ENCODE measurements at places on chromosomes 2 and 18.

DNA sequence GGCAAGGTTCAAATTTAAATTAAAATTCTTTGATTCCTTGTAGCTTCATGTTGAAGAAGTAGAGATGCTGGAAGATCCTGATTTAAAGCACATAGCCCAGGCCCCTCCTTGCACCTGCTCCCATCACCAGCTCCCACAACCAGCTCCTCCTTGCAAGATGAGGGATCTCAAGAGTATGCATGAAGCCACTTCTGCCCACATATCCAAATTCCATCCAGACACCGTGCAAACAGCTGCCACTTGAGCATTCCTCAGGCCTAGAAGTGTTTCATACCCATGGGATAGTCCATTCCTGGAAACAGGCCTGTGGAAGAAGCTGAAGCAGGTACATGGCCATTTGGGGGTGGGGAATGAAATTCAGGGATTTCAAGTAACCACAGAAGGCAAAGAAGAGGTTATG, 32.4 kb upstream of the ITPRID2 start:
- no peak for DNase-seq
- H3K4me1 ChIP-seq = peaks cover 11% of the 10 kb centered on the region
- no peaks in the 10 kb centered on the region for H3K36me3 ChIP-seq
- no peak overlapping the region for H3K27ac ChIP-seq
- no peak overlapping the region for H3K4me3 ChIP-seq
- no peaks in the 10 kb centered on the region for H3K27me3 ChIP-seq

GRCh38 chr2:45554073-45554741, 56.9 kb downstream of the SRBD1 start:
- H3K27me3 ChIP-seq = no peaks in the 10 kb centered on the region
- no peak overlapping the region for H3K4me3 ChIP-seq
- H3K36me3 ChIP-seq = peaks cover 4% of the 10 kb centered on the region
- no peak for DNase-seq
- H3K27ac ChIP-seq = no peak overlapping the region

GRCh38 chr2:19362094-19362754, 3.8 kb upstream of the OSR1 start:
- peaks cover 29% of the 10 kb centered on the region for H3K4me1 ChIP-seq
- no peaks in the 10 kb centered on the region for H3K36me3 ChIP-seq
- no peak overlapping the region for H3K27ac ChIP-seq
- peaks cover 96% of the 10 kb centered on the region for H3K27me3 ChIP-seq
- DNase-seq = no peak
- peak overlapping the region; percentile 77 for H3K4me3 ChIP-seq

GRCh38 chr18:51089691-51090090, 59.7 kb downstream of the SMAD4 start:
- no peaks in the 10 kb centered on the region for H3K4me1 ChIP-seq
- H3K36me3 ChIP-seq = peaks cover 54% of the 10 kb centered on the region
- no peak overlapping the region for H3K27ac ChIP-seq
- no peaks in the 10 kb centered on the region for H3K27me3 ChIP-seq
- DNase-seq = no peak

DNA sequence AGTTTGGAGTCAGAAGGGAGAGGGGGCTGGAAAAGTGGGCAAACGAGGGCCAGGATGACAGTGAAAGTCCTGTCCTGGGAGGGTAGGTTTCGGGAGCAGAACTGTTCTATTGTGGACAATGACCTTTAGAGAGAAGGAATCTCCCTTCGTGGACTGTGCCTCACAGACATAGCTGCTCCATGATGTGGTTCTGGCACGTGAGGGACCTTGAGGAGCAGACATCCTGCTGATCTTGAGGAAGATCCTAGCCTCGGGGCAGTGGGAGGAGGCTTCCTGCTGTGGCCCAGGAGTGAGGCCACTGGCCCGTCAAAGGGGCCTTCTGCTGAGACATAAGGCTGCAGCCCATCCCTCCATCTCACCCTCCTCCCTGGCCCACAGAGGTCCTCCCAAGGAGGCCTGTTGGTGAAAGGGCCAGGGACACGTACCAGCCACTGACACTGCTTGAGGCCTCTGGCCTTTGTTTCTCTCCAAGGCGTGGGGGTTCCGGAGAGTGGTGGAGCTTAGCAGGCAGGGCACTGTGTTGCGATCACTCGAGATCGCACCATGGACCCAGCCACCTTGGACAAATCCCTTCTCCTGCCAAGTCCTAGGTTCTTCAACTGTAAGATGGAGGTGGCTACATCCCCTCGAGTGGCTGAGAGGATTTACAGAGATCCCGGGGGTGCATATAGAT, 167.2 kb downstream of the CELF4 start:
- H3K4me3 ChIP-seq = no peak overlapping the region
- no peaks in the 10 kb centered on the region for H3K36me3 ChIP-seq
- H3K27ac ChIP-seq = no peak overlapping the region
- DNase-seq = no peak
- peaks cover 17% of the 10 kb centered on the region for H3K4me1 ChIP-seq

DNA sequence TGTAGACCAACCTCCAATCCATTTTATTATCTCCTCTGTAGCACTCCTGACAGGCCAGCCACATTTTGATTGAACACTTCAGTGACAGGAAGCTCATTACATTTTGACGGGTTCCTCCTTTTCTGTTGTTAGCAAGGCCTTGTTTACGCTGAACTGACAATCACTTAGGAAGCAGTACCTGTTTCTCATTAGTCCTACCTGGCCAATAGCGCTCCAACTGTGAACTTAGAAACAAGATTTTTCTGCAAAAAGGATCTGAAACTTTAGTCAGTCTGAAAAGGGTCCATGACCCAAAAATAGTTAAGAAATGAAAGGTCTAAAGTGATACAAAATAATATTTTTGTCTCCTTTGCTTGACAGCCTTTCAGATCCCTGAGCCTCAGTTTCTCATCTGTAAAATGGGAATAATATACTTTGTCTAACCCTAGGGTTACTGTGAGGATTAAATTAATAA, 119.6 kb upstream of the MSTN start:
- no peak overlapping the region for H3K4me3 ChIP-seq
- H3K27ac ChIP-seq = no peak overlapping the region
- no peak for DNase-seq
- H3K4me1 ChIP-seq = peaks cover 15% of the 10 kb centered on the region

DNA sequence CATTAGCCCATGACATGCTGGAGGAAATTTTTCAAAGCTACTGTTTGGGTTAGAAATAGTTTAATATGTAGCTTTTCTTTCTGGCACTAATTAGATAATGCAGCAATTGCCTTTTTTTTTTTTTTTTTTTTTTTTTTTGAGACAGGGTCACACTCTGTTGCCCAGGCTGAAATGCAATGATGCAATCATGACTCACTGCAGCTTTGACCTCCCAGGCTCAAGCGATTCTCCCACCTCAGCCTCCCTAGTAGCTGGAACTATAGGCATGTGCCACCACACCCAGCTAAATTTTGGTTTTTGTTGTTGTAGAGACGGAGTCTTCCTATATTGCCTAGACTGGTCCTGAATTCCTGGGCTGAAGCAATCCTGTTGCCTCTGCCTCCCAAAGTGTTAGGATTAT, 136.2 kb downstream of the SP100 start:
- no peak for DNase-seq
- H3K27ac ChIP-seq = no peak overlapping the region
- H3K27me3 ChIP-seq = peaks cover 9% of the 10 kb centered on the region
- H3K36me3 ChIP-seq = no peaks in the 10 kb centered on the region
- no peak overlapping the region for H3K4me3 ChIP-seq

DNA sequence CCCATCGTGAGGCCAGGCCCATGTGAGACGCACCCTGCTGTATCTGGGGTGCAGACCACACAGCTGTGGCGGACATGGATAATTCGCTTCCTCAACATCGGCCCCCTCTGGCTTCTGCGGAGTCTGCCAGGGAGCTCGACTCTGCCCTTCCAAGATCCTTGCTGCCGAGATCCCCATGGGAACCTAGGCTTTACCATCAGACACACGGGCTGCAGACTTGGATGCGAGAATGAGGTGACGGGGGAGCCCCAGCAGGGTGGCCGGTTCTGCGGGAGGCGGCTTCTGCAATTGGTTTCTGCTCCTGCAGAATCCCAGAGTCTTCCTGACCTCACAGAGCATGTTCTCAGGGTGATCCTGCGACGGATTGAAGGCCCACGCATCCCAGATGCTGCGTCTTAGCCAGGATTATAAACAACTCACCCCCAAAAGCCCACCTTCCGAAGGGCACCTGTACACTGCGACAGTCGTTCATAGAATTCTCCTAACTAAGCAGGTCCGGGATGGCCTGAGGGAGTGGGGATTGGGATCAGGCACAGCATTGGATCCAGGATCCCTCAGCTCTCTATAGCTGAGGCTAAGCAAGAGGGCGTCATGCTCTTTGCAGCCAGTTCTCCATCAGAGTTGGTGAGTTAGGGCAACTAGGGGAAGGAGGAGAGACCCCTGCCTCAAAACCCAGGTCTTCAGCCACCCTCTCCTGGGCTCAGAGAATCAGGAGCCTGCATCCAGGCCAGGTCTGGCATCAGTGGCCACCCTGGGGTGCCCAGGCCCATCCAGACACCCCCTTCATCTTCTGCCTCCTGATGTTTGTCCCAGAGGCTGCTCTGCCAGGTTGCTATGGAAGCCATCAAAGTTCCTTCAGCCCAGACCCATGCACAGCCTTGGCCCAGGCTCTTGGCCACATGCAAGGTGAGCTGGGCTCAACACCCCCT, 74.7 kb upstream of the SNTG2 start:
- H3K4me1 ChIP-seq = no peaks in the 10 kb centered on the region
- H3K27ac ChIP-seq = no peak overlapping the region
- peaks cover under 1% of the 10 kb centered on the region for H3K27me3 ChIP-seq
- no peak overlapping the region for H3K4me3 ChIP-seq
- DNase-seq = no peak

GRCh38 chr2:145038041-145038525, 518.2 kb upstream of the ZEB2 start:
- no peak for DNase-seq
- no peak overlapping the region for H3K27ac ChIP-seq
- H3K4me1 ChIP-seq = no peaks in the 10 kb centered on the region
- H3K4me3 ChIP-seq = no peak overlapping the region
- no peaks in the 10 kb centered on the region for H3K36me3 ChIP-seq

- H3K4me1 ChIP-seq = no peaks in the 10 kb centered on the region
- no peak overlapping the region for H3K4me3 ChIP-seq
- H3K27ac ChIP-seq = no peak overlapping the region
- no peak for DNase-seq
Measured at GRCh38 chr2:40120957-40121356, 330.9 kb downstream of the SLC8A1 start.

DNA sequence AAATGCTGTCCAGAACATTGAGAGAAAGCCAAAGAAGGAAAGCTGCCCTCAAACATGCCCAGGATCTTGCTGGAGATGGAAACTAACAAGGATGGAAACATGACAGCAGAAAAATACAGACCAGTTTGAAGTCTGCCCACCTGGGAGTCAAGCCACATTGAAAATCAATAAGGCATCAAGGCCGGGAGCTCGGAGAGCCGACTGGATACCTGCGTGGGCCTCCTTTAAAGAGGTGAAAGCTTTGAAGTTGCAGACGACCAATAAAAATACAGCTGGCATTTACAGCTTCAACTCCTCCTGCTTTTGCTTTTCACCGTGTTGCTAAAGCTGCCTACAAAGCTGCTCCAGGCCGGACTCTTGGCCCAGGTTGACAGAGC, 279.7 kb downstream of the SRBD1 start:
- H3K27ac ChIP-seq = no peak overlapping the region
- H3K4me3 ChIP-seq = no peak overlapping the region
- H3K4me1 ChIP-seq = peaks cover 5% of the 10 kb centered on the region
- DNase-seq = no peak
- H3K27me3 ChIP-seq = no peaks in the 10 kb centered on the region
- peaks cover 2% of the 10 kb centered on the region for H3K36me3 ChIP-seq

DNA sequence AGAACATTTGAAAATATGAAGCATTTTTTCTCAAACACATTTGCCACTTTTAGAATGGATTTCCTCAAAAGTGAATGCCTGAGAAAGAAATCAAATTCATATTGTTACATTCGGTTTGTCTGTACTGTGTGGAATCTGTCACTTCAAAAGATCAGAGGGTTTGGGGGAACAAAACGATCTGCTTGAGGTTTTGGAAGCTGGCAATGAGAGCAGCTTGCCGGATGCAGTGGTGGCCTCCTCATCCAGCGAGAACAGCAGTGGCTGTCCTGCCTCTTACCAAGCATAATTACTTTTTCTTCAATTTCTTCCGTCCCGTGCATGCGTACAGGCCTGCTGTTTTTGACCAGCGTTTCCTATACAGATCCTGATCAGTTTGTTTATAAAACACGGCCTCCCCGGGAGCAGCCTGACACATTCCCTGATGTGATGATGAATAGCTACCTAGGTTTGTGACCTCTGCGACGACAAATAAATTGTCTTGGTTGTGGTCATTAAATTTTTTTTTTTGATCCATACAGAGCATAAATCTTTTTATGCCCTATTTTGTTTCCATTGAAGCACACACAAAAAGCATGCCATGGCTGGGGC, 45.2 kb downstream of the ITGA6 start:
- no peaks in the 10 kb centered on the region for H3K27me3 ChIP-seq
- no peak overlapping the region for H3K27ac ChIP-seq
- DNase-seq = no peak
- H3K4me3 ChIP-seq = no peak overlapping the region
- H3K36me3 ChIP-seq = peaks cover 8% of the 10 kb centered on the region
- H3K4me1 ChIP-seq = no peaks in the 10 kb centered on the region

- peaks cover 17% of the 10 kb centered on the region for H3K4me1 ChIP-seq
- H3K27ac ChIP-seq = peak overlapping the region; percentile 25
- no peaks in the 10 kb centered on the region for H3K36me3 ChIP-seq
- DNase-seq = peak; percentile 46
- H3K4me3 ChIP-seq = peak overlapping the region; percentile 84
Measured at GRCh38 chr2:38076710-38077430, 919 bp upstream of the CYP1B1 start.

DNA sequence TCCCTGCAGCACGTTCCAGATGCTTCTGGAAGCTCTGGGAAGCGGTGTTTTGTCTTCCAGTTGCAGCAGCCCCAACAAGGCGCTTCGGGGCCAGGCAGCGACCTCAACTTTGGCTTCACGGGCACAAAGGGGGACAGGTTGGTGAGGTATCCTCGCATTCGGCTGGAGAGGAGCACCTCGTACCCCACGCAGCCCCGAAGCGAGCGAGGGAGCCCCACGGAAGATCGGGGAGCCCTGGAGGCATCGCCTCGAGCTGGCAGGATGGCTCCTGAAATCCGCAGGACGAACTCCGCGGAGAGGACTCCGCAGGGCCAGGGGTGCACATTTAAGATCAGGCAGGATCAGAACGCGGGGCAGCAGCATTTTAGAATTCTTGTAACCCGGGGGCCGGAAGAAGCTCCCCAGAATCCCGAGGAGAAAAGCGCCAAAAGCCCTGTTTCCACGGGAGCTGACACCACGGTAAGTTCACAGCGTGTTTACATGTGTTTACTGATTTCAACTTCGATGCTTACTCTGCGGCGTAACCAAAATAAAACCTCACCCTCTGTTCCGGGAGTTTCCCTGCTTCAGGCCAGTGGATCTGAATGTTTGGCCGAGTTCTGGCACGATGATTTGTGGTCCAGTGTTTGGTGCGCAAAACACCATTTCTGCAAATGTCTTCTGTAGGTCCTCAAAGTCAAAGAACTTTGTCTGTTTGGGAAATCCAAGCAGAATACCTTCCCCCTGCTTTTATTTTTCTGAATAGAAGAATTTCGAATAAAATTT, 212.5 kb downstream of the NEDD4L start:
- H3K27me3 ChIP-seq = no peaks in the 10 kb centered on the region
- no peak for DNase-seq
- H3K4me3 ChIP-seq = no peak overlapping the region
- H3K27ac ChIP-seq = no peak overlapping the region
- H3K36me3 ChIP-seq = peaks cover 4% of the 10 kb centered on the region

GRCh38 chr18:36568487-36568886, 260.3 kb downstream of the TPGS2 start:
- peaks cover 36% of the 10 kb centered on the region for H3K4me1 ChIP-seq
- no peaks in the 10 kb centered on the region for H3K36me3 ChIP-seq
- no peak overlapping the region for H3K27ac ChIP-seq
- H3K4me3 ChIP-seq = no peak overlapping the region
- no peak for DNase-seq
- no peaks in the 10 kb centered on the region for H3K27me3 ChIP-seq

Data from neural crest cell (in vitro differentiated cells).